ENCODE measurements at places on chromosomes 1 and 21.

DNA sequence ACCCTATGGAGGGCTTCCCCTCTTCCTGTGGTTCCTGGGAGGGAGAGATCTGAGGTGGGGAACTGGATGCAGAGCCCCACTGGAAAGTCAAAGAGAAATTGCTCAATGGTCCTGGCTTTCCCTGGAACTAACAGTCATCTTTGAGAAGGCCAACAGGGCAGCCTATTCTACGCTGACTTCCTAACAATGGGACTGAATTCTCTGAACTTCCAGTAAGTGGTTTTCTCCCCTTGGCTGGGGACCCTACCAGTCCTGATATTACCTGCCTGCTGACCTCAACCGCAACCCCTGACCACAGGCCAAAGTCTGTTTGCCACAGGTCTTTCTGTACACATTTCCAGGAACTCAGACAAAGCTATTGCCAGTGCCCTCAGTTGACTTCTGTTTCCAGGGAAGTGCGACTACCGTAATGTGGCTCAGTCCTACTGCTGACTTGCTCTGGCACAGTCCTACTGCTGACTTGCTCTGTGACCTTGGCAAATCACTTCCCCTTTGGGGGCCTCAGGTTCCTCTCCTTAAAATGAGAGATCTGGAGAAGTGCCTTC is 55.3 kb downstream of the C8B start:
- DNase-seq = no peak

- no peak for DNase-seq
These were observed 170.8 kb downstream of the S1PR1 start for GRCh38 chr1:101407505-101408211.

GRCh38 chr1:8746554-8746953 is 70.9 kb downstream of the RERE start:
- no peak for DNase-seq

DNA sequence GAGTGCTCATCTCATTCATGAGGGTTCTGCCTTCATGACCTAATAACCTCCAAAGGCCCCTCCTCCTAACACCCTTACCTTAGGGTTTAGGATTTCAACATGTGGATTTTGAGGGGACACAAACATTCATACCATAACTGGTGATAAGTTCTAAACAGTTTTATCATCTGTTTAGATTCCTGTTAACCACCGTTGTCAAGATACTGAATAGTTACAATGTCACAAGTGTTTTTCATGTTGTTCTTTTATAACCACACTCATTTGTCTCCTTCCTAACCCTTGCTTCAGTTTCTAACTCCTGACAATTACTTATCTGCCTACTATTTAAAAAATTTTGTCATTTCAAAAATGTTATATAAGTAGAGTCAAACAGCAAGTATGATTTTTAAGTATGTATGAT is 86.0 kb downstream of the NCAM2 start:
- DNase-seq = no peak

- DNase-seq = no peak
These were observed 4.1 kb downstream of the KIF26B start for GRCh38 chr1:245158913-245159312.

DNA sequence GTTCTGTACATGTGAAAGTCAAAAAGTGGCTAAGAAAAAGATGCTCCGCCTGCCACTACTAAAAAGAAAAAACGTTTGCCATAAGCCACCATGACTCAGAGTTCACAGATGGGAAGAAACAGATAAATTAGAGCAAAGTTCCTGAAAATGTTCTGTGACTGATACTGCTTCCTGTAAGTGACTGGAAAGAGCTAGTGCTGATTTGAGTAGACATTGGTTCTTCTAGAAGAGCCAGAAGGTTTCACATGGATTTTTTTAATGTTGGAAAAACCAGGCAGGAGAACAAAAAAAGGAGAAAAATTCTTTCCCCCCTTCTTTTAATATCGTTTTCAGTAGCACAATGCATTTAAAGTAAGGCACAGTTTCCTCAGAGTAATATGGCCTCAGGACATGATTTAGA is 221.4 kb downstream of the HLX start:
- DNase-seq = no peak
